ENCODE measurements at places on chromosomes 7 and 10. TPM values are rescaled to one million over a fixed set of nuclear protein-coding genes. Genes with fewer than 3 reads are reported as not detected.
A peak's percentile ranks its signal among the peaks of the same experiment; 100 is the strongest.

GRCh38 chr7:155337946-155338631, 40.4 kb downstream of the INSIG1 start:
- no peak for DNase-seq

SPDYE6 gene
- not detected for total RNA-seq

SFMBT2 gene
- total RNA-seq = not detected

EPC1 gene
- total RNA-seq = 23.0 TPM

DNA sequence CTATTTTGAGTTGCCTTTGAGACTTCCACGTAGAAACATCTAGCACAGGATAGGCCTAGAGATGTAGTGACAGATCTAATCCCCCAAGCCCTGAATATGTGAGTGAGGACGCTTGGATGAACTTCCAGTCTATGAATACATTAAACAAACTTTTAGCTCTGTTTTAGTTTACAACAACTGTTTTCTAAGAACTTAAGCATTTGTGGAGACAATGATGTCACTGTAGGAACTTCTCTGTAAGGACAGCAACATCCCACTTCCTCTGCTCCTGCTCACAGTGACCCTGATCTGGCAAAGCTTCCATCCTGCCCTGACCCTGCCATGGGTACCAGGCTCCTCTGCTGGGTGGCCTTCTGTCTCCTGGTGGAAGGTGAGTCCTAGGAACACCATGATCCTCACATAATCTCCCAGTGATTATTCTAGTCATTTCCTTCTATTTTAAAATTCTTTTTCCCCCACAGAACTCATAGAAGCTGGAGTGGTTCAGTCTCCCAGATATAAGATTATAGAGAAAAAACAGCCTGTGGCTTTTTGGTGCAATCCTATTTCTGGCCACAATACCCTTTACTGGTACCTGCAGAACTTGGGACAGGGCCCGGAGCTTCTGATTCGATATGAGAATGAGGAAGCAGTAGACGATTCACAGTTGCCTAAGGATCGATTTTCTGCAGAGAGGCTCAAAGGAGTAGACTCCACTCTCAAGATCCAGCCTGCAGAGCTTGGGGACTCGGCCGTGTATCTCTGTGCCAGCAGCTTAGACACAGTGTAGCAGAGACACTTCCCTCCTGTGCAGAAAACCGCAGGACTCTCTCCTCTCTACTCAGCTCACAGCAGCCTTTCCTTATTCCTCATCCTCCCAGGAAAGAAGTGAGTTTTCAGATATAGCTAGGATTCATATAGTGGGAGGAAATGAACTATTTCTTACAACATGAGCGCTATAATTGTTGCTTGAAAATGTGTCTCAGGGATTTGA, 194.4 kb upstream of the PRSS1 start:
- peak; percentile 56 for DNase-seq

- DNase-seq = no peak
Measured at GRCh38 chr10:125584954-125585353, 98.0 kb downstream of the TEX36 start.

GRCh38 chr10:10141782-10142382, 875.8 kb upstream of the CELF2 start:
- no peak for DNase-seq

- no peak for DNase-seq
Measured at GRCh38 chr10:91893051-91893450, 16.2 kb downstream of the FGFBP3 start.

DNA sequence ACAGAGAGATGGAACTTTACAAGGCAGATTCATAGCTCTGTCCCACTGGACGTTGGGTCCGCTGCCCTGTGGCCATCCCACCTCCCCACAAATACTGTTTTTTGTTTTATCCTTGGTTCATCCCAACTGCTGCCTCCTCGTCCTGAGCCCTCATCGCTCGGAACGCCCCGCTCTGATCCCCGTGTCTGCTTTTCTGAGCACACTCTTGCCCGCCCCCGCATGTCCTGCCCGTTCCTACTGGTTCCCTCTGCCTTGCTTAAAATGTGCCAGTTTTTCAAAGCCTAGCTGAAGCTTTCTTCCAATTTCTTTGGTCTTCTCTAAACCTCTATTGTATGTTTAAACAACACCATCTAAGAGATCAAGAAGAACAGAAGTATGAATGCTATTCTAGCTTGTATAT, 19.4 kb downstream of the RNF32 start:
- peak; percentile 17 for DNase-seq

- DNase-seq = no peak
Measured at GRCh38 chr10:71316786-71317160, 2.3 kb upstream of the SLC29A3 start.
